Cerebellar nuclear complex (tissue), 1 donor: ENCODE measurements at places on chromosomes 6 and 20.

DNA sequence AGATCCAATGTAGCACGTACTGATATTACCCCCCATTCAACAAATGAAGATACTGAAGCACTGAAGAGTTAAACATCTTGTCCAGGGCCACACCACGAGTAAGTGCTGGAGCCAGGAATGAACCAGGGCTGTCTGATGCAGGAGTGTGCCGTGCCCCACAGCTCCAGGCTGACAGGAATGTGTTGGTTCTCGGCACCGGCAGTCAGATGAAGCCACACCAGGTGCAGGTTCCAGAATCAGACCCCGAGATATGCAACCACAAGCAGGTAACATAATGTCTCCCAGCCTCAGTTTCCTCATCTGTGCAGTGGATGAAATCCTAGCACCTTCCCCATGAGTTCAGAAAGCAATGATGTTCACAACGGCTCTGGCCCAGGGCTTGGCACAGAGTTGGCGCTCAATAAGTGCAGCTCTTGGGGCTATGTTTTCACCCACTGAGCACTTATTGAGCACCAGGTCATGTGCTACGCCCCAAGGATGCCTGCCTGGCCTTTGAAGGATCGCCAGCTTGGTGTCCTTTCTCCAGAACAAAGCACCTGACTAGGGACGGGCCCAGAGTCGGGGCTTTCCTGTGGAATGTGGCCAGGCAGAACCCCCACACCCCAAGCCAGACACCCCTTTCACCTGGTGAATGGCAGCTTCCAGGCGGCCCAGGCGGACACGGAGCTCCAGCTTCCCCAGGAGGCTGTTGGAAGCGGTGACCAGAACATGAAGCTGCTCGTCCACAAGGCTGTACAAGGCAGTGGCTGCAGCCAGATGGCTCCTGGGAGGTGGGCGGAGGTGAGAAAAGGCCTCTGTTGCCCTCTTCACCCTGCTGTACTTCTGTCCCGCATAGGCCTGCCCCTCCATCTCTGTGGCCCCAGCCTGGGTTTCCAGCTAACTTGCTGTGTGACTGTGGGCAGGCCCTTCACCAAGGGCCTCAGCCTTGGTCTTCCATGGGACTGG is 41.3 kb downstream of the KIAA1755 start:
- DNase-seq = no peak

DNA sequence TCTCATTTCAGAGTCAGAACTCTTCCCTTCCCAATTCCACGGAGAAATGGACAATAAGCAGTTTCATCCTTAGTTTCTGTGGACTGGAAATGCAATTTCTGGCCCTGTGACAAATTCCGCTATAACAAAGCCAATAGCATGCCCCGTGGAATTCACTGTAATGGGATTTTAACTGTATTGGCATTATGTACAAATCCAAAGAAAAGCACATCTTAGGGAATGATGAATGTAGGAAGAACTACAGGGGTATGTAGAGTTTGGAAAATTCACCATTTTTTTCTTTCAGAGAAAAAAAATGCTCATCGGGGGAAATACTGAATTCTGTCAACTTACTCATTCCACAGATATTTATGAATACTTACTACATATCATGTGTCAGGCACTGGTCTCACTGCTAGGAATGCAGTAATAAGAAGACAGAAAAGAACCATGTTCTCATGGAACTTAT is 43.5 kb downstream of the KIF6 start:
- no peak for DNase-seq

GRCh38 chr6:120606743-120607142 is 727.5 kb downstream of the TBC1D32 start:
- DNase-seq = no peak

DNA sequence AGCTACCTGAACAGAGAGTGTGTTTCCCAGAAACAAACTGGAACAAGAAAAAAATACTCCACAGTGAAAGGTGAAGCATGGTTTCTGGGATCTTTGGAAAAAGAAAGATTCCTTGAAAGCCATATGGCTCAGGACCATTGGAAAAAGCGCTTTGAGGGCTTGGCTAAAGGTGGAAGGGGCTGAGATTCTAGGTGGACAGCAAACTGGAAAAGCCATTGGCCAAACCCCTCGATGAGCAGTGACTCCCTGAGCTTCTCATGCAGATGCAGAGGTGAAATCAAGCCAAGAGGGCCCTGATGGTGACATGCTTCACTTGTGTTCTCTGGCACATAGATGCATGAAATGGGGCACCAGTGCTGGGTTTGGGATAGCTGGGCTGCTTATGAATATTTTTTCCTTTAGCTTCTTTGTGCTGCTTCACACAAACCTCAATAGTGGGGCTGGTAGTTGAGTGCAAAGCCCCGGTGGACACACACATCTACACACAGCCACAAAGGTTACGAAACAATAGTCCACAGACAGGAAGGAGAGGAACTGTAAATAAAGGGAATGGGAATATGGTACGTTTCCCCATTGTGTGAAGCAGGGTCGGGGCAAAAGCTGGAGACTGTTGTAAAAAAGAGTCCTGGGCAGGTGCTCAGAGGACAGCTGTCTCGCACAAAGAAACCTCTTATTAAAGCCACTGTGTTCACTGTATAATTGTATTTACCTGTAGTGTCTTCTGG is 117.8 kb downstream of the FOXA2 start:
- no peak for DNase-seq

DNA sequence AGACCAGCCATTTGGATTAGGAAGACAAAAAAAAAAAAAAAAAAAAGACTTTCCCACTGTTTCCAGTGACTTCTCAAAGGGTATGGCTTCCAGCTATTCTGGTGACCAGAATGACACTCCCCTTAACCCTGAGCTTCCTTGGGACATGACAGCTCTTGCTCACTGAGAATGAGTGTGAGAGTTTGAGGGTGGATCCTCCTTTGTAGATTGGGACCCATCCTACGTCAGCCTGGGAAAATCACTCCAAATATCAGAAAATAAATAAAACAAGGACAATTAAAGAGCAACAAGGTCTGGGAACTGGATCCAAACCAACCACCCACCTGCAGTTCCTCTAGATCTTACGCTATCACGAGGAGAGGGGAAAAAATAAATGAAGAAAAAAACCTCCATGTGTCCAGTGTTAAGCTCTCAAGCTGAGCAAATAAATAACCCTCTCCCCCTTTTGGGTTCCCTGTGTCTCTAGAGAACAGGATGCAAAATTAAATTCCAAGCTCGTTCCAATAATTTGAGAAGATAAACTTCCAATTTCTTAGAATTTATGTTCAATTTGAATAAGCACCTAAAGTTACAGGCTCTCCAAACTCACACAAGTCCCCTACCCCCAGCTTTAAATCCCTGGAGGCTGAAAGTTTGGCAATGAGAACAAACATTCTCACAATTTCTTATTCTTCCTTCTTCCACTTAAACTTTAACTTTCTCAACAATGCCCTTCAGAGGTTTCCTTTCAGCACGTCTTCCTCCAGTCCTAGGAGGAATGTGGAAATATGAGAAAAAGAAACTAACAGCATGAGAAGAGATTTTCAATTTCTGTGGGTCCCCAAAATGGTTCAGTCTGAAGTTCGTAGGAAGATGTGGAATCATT is 170.2 kb downstream of the MTFR2 start:
- no peak for DNase-seq

- DNase-seq = no peak
These were observed 2.2 kb downstream of the NT5DC1 start for GRCh38 chr6:116102873-116103272.

DNA sequence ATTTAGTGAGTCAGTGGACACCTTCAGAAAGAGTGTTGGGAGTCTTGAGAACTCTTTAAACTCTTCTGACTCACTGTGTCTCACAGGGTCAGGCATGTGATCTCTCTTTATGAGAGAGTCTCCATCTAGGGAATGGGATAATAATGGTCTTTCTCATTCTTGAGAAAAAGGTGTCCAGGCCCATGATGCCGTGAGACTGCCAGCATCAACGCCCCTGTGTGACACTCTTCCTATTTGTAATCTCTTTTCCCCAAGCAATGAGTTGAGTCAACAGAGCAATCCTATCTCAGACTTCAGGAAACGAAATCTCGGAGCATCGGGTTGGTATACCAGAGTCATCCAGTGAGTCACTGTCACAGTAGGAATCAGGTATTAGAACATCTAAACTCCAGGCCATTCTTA is 82.3 kb upstream of the BMP2 start:
- no peak for DNase-seq

DNA sequence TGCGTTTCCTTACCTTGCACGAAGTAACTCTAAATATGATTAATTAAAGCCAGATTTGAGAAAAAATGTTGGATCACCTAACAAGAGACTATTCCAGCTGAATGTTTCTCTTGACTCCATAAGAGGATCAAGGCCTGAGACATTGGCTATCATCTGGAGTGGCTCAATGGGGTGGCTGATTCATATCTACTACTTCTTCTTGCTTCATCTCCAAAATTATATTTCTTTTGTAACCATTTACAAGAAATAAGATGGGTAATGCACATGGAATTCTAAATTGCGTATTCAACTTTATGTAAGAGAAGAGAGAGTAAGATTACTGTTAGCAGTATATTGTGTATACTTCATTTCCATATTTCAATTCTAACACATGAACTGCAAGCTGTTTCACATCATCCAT is 819.0 kb upstream of the EYS start:
- DNase-seq = no peak

DNA sequence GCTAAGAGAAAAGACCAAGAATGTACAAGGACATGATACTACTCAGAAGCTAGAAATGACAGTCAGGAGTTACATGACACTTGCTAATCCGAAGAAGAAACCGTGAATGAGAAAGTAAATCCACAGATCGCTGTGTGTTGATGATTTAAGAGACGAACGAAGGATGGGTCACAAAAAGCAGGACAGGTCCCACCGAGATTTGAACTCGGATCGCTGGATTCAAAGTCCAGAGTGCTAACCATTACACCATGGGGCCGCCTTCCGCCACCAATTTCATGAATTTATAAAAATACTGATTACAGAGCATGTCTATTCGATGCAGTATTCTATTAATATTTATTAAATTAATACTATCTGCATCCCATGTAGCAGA is 54.0 kb upstream of the BTN3A2 start:
- DNase-seq = no peak

DNA sequence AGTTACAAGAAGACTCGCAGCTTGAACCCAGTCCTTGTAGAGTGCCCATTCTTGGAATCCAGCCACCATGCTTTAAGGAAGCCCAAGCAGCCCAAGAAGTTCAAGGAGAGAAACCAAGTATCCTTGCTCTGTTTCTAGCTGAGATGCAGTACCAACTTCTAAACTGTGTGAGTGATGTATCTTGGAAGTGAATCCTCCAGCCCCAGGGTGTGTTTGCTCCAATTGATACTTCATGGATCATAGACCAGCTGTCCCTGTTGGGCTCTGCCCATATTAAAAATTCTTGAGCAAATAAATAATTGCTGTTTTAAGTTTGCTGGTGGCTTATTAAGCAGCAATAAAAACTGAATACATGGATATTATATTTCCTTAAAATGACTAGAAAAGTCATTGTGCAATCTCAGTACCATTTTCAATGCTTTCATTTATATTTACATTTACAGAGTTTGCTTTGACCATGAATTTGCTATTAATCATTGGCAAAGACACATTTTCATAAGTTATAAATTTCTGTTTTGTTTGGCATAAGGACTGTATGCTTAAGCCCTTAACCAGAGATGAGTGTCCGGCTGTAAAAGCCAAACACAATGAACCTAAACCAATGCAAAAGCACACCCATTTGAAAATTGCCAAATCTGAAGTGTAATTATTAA is 9.2 kb downstream of the SPTLC3 start:
- no peak for DNase-seq
